Non-pigmented ciliary epithelial cell (primary cell): ENCODE measurements at places on chromosomes 12 and 14.

DNA sequence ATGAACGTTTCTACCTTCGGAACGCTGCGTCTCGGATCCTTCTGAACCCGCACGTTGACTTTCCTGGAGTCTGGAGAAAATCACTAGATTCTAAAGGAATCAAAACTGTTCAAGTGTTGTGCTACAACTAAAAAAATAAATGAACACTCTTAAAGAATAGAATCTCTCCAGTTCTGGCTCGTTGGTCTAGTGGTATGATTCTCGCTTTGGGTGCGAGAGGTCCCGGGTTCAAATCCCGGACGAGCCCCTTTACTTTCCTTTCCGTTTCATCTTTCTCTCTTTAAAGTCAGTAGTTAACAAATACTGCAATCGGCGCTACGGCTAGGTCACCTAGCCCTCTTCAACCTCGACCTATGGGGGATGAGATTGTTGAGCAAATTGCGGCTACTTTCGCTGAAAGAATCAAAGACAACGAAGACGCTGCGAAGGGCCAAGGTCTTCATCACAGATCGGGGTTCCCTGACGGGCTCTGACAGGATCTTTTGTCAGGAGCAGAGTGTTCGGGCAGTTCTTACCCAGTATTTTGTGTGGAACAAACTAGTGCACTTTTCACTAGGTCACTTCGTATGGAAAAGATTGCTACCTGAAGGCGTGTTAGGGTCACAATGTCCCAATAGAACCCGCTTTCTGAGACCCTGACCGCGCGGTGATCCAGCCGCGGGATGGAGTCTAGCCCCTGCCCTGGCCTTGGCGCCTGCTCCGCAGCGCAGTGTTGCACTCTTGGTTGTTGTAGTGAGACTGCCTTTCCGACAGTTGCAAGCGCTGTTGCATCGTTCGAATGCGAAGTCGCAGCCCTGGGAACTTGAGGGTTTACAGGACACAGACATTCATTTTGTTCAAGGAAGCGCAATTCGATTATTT lies 8.4 kb downstream of the OR6S1 start:
- peak; percentile 72 for DNase-seq

GRCh38 chr12:65536876-65537681 lies 258.6 kb downstream of the MSRB3 start:
- DNase-seq, result peak; percentile 99

DNA sequence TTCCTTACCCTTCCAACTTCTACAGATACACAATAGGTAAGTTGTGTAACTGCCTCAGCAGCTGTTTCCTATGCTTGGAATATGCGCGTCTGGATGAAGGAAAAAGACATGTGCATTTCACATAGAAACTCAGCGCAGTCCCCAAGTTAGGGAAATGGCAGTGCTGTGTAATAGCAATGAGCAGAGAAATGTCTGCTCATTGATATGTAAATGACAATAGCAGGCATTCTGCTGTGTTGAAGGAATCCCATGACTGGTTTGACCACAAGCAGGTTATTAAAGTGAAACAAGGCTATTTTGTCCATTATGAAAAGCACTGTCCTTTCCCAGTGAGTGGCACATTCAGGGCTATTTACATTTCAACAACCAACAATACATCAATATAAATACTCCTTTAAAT lies 106.6 kb downstream of the BTG1 start:
- no peak for DNase-seq

- DNase-seq, result no peak
These were observed 43.9 kb upstream of the AMN1 start for GRCh38 chr12:31772685-31773222.

DNA sequence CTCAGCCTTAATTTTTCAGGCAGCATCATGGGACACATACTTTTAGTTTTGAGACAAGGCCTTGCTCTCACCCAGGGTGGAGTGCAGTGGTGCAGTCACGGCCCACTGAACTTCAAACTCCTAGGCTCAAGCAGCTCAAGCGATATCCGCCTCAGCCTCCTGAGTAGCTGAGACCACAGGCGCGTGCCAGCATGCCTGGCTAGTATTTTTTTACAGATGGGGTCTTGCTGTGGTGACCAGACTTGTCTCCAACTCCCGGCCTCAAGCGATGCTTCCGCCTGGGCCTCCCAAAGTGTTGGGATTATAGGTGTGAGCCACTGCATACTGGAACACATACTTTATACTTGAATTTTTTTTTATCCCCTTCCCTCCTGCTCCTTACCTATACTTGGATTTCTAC lies 2.8 kb downstream of the RDH5 start:
- no peak for DNase-seq

- DNase-seq, result no peak
These were observed 106.8 kb downstream of the PHETA1 start for GRCh38 chr12:111261911-111262676.

DNA sequence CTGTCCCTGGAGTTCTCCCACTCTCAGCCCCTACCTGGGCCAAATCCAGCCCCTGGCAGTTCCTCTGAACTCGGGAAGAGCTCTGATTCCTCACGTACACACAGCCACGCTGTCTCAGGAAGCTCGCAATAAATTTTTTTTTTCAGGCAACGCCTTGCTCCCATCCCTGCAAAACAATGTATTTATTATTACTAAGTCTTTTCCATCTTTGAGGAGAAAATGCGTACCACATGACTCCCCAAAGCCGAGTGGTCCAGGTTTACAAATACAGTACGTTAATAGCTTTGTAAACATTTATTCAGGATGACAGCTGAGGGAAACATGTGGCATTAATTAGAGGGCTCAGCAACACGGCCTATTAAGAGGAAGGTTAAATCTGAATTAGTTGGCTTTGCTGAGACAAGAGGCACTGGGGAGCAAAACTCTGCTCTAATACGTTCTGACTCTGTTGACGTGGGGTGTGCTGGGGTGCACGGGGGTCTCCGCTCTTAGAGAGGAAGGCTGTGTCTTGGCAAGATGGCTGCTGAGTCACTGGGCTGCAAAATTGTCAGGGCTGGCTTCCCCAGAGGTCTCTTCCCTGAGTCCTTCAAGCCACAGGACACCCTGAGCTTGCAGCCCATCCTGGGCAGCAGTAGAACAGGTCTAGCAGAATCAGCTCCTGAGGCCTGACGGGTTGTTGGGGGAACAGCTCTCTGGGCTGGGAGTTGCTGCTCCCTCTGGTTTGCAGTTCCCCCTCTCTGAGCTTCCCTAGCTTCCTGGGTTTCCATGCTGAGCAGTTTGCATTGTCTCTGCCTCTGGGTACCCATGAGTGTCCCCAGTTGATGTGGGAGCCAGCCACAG lies 185.2 kb upstream of the TBX3 start:
- DNase-seq, result peak; percentile 9
